ENCODE measurements at places on chromosomes 3 and 15. TPM values are rescaled to one million over a fixed set of nuclear protein-coding genes. Genes with fewer than 3 reads are reported as not detected.
A peak's percentile ranks its signal among the peaks of the same experiment; 100 is the strongest.

CDCP1 gene
- 4.3 TPM for total RNA-seq

SNTN gene
- total RNA-seq: not detected

NR1D2 gene
- 45.2 TPM for total RNA-seq

MKRN2OS gene
- total RNA-seq: not detected

RBM6 gene
- 62.8 TPM for total RNA-seq

CPNE4 gene
- total RNA-seq: not detected

IL5RA gene
- total RNA-seq: 0.15 TPM

TMEM108 gene
- 7.3 TPM for total RNA-seq

HACD2 gene
- total RNA-seq: 29.3 TPM

RBMS3 gene
- total RNA-seq: 51.5 TPM

- no peak for ATAC-seq
These were observed 817 bp downstream of the CLK3 start for GRCh38 chr15:74616366-74616939.

DNA sequence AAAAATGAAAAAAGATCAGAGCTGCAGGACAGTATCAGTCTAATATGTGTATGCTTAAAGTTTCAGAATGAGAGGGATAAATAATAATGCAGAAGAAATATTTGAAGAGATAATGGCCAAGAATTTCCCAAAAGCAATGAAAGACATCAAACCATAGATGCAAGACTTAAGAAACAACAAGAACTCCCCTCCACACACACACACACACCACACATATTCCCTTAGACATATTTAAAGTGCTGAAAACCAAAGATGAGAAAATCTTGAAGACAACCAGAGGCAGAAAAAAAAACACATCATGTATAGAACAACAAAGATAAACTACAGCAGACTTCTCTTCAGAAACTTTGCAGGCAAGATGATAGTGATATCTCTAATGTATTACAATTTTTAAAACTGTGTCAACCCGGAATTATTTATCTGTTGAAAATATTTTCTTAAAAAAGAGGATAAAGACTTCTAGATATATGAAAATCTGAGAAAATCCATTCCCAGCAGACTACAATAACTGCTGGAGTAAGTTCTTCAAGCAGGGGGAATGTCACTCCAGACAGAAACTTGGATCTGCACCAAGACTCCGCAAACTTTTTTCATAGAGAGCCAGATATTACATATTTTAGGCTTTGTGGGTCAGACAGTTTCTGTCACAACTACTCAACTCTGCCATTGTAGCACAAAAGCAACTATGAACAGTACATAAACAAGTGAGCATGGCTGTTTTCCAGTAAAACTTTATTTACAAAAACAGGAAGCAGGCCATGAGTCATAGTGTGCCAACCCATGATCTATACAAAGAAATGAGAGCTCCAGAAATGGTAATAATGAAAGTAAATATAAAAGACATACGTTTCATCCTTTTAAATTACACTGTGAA lies 223.4 kb upstream of the CGNL1 start:
- ATAC-seq: no peak

DNA sequence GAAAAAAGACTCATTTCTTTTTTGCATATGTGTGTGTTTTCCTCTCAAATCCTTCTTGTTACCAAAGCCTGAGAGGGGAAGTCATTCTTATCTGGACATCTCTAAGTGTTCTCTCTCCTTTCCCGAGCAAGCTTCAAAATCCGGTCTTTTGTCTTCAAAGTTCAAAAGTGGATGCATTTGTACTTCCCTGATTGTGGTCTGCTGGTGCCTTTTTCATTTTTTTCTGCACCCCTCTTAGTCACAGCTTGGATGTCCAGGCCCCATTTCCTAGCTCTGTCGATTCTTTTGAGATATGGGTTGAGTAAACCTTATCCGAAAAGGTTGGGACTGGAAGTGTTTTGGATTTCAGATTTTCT lies 34.8 kb downstream of the EHD4 start:
- ATAC-seq: no peak

DNA sequence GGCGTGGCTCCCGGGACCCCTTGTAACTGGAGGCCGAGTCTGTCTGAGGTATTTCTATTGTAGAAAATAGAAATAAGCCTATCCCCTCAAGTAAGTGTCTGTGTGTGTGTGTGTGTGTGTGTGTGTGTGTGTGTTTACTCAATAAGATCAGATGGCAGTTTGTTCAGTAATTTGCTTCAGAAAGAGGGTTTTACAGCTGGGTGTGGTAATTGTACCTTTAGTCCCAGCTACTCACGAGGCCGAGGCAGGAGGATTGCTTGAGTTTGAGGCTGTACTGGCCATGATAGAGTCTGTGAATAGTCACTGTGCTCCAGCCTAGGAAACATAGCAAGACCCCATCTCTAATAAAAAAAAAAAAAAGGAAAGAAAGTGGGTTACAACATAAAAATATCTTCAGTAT lies 8.7 kb downstream of the SPINT1 start:
- no peak for ATAC-seq

GRCh38 chr15:57017024-57017423 lies 98.6 kb downstream of the TCF12 start:
- ATAC-seq: no peak

DNA sequence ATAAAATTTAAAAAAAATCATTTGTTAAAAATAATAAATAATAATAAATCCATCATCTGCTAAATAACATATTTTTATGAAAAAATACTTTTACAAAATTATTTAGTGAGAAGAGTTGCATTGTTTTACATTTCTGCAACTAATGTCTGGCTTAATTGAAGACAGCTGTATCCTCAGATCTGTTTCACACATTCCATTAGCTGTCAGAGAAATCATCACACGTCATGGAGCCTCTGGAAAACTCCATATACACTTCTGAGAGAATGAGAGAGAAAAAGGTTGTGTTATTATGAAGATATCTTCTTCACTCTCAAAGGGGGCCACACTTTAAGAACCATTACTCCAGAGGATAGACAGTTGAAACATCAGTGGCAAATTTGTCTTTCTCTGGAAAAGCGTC lies 40.8 kb downstream of the CMSS1 start:
- ATAC-seq: no peak

DNA sequence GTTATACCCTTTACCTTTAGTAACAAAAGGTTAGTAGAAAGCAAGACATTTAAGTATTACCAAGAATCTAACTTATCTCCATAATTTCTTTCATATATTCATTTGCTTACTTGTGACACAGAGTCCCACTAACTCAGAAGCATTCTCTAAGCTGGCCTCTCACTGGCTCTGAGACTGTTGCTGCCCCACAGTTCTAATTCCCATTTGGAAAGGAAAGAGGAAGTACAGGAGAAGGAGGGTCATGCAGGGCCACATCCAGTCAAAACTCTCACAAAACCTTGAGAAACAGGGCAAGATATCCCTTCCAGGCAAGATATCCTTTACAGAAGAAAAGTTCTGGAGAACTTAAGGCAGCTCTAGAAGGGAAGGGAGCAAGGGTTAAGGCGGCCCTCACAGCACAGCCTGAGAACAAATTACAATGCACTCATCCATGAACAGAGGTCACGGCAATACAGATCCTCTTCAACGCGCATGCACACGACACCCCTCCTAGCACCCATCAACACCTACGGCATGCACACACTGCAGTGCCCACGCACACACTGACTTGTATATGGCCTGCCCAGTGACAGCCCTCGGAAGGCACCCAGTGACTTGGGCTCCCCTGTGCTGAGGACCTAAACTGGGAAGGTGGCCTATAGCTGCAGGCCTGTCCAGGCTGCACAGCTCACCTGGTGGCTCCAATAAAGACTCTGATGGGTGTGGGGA lies 13.0 kb upstream of the MYO5C start:
- no peak for ATAC-seq

DNA sequence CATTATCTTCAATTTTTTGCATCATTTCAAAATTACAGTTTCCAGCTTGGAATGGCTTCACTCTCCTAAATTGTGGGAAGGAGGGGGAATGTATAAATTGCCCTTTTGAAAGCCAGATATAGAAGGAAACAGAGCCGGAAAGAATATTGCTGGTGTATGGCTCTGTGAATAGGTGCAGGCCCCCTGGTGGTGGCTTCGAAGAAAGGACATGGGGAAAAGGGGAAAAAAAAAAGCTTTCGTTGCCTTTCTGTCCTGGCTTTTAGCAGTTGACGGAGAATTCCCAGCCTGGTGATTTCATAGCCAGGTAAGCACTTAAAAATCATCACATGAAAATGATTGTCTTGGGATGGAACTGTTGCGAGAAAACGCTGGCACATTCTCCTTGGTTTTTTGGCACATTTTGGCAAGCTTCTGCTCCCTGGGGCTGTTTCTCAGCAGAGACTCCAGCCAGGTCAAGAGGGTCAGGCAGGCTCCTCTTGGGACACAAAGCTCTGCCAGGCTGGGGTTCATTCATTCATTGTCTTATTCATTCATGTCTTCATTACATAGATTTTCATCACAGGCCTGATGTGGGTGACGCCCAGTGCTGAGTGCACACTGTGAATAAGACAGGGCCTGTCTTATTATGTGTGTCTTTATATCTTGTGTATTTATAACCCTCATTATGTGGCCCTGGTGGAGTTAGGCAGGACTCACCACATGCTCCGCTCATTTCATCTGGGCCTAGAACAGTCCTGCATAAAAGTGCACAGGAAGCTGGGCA lies 300.0 kb upstream of the TPM1 start:
- ATAC-seq: peak; percentile 92

- ATAC-seq: no peak
These were observed 96.4 kb downstream of the WNT7A start for GRCh38 chr3:13783476-13783875.

DNA sequence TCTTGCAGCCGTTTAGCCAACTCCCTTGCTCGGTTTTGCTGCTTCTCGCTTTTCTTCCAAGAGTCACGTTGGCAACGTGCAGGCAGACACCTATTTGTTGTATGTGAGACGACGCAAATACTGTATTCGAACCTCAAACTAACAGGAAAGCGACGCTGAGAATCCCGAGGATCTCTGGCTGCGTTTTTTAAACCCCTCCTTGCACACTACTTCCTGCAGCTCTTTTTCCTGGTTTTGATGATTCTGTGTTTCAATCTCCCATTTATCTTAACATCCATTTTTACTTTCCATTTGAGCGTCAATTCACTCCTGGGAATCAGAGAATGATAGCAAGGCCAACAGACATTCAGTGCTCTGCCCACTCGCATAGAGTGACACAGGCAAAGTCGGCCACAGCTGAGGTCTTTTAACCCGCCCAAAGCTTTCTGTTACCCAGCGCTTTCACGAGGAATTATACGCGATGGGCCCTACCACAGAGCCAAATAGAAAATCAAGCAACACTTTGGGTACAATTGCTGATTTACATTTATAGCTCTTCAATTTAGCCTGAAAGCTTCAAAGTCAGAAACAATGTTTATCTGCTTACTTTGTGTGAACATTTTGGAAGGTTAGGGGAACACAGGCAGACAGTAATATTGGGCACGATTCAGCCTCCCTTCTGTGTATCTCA lies 1.6 kb upstream of the ANXA2 start:
- ATAC-seq: no peak

GRCh38 chr3:167397826-167398225 lies 17.7 kb upstream of the ZBBX start:
- no peak for ATAC-seq

DNA sequence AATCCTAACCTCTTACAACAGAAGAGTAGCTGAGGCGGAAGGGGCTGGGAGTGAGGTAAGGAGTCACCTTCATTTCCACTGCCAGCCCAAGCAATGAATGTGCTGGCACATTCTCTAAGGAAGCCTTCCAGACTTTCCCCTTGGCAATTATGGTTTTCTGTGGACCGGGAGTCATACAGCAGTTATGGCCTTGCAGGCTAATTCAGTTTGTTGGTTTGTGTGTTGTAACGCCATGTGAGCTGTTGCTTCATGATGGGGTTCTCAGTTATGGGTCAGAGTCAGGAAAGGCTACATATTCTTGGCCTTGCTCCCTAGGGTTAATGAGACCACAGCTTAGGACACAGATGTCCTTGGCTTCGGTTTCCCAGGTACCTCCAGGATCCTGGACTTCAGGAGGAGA lies 137.0 kb downstream of the ADAMTS17 start:
- no peak for ATAC-seq

DNA sequence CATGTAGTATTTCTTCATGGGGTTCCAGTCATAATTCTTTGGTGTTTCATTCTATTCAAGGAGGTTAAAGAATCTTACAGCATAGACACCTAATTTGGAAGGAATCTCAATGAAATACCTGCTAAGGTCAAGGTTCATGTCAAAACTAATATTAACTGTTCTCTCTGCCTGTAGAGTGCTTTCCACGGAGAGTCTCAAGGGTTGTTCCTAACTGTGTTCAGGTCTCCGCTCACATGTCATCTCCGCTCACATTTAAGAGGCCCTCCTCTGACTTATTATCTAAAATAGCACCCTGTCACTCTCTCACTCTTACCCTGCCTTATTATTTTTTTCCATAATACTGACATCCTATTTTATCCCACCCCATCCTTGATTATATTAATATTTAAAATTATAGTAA lies 239.9 kb downstream of the RBMS3 start:
- no peak for ATAC-seq
